ENCODE measurements at places on chromosomes 7 and 10.
A peak's percentile ranks its signal among the peaks of the same experiment; 100 is the strongest.

- DNase-seq = peak; percentile 34
These were observed 16.8 kb downstream of the LAT2 start for GRCh38 chr7:74226633-74227032.

- DNase-seq = peak; percentile 72
These were observed 23.3 kb downstream of the MYOF start for GRCh38 chr10:93458821-93459257.

- DNase-seq = no peak
These were observed 24.6 kb upstream of the INMT start for GRCh38 chr7:30727061-30727945.

GRCh38 chr7:2719007-2719406 lies 31.0 kb downstream of the AMZ1 start:
- DNase-seq = peak; percentile 63

GRCh38 chr7:131646203-131646602 lies 89.8 kb upstream of the PODXL start:
- no peak for DNase-seq

DNA sequence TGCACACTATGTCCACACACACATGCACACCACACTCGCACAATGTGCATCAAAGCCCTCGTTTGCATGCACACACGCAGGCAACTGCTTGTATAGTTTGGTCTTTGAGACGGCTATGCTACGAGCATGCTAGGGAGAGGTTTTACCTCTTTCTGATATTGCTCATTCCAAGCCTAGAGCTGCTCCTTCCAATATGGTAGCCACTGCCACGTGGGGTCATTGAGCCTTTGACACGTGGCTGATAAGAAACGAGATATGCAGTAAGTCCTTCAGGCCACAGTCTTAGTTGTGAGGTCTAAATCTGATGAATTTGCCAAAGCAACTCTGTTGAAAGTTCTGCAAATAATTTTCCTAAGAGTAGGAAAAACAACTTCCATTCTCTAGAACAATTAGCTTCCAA lies 204.4 kb downstream of the KLF6 start:
- no peak for DNase-seq

DNA sequence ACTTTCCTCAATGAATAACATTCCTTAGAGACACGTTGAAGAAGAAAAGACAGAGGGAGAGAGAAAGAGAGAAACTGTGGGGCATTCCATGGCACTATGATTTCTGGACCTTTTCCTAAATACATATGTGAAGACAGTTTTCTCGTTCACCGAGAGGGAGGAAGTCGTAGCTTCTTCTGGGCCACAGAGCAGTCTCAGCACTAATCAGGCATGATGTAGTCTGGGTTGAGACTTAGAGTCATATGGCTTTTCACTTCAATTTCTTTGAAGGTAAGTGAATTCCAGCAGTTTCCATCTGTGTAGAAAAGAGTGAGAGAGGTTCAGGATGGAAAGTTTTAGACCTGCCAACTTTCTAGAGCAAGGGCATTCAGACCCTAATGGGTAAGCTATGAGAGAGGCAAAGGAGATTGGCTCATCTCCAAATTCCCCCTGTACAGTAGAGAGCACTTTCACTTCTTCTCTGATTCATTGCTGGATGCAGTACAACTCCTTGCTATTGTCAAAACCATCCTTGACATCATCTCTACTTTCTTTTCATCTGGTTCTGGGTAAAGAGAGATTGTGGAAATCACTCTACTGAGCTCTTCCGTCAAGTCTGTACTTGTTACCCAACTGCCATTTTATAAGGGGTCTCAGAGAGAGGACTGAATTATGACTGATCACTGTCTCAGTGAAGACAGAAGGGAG lies 31.5 kb upstream of the OR9A4 start:
- no peak for DNase-seq

Data from Right ventricle myocardium inferior (tissue), 1 donor.